ENCODE measurements at places on chromosomes 7 and 10.

DNA sequence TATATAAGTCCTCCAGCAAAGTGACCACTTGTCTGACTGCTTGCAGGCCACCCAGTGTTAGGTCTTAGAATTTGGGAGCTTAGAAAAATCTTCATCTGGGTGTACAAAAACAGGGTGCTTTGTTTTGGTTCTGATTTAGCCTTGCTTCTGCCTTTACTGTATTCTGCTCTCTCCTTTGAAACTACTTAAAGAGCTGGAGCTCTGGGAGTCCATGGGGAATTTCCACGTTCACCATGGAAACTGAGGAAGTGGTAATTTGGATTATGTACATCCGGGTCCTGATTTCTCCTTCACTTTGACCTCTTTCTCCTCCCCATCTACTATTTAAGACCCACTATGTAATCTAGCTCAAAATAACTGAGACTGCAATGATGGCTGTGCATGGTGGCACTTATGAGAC, 103.0 kb downstream of the JAZF1 start:
- no peak for DNase-seq

GRCh38 chr7:94049615-94050014, 45.5 kb upstream of the BET1 start:
- no peak for DNase-seq

GRCh38 chr7:28768577-28769147, 189.5 kb downstream of the TRIL start:
- no peak for DNase-seq

DNA sequence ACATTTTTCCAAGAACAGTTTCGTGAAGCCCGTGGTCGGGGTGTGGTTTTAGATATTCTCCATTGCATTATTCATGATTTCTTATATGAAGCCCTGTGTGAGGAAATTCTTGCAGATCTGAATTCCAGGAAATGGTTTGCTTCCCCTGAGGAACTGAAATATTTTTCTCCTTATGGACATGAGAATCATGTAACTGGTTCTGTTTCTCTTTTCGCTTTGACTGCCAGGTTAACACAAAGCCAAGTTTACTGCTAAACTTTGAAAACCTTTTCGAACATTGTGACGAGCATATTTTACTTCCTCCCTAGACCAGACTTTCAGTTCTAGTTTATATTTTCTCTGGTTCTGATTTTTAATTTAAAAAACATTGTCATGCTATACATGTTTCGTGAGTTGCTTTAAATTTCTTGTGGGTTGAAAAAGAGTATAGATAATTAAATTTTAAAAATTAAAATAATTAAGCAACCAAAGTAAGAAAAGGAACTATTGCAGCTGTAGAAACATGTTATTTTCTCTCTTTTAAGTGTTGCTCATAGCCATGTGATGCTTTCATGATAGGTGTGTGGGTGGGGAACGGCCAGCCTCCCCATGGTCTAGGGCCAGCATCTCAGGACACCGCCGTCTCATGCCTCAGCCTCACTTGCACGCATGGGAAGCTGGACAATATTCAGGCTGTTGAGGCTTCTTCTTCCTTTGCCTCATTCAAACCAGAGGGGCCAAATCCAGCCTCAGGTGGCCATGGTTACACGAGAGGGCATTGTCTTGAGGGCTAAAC, 97.1 kb downstream of the CREB5 start:
- DNase-seq: no peak

DNA sequence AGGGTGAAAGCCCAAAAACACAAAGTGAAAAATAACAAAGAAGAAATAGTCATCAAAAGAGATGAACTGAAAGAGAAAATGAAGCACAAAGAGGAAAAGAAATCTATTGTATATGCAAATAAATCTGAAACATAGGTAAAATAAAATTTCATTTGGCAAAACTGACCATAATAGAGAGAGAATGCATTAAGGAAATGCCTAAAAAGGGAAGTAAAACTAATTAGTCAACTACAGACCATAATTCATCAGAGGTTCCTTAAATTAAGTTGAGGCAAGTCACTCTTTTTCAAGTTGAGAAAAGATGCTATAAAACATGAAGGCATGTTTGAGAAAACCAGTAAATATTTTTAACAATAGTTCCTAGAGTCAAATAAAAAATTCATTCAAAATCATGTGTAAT, 233.3 kb downstream of the LRRN3 start:
- no peak for DNase-seq

DNA sequence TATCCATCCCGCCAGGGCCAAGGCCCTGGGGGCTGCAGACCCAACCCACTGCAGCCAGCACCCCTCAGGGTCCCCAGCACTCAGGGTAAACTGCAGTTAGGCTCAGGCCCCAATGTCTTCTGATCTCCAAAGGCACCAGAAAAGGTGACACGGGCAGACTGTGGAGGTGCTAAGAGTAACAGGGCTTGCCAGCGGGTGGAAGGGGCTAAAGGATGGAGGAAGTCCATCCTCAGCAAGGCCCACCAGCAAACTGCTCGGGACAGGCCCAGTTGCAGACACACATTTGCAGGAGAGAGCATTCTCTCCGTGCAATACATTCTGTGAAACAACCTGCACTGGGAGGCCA, 95.6 kb upstream of the DDC start:
- DNase-seq: no peak

DNA sequence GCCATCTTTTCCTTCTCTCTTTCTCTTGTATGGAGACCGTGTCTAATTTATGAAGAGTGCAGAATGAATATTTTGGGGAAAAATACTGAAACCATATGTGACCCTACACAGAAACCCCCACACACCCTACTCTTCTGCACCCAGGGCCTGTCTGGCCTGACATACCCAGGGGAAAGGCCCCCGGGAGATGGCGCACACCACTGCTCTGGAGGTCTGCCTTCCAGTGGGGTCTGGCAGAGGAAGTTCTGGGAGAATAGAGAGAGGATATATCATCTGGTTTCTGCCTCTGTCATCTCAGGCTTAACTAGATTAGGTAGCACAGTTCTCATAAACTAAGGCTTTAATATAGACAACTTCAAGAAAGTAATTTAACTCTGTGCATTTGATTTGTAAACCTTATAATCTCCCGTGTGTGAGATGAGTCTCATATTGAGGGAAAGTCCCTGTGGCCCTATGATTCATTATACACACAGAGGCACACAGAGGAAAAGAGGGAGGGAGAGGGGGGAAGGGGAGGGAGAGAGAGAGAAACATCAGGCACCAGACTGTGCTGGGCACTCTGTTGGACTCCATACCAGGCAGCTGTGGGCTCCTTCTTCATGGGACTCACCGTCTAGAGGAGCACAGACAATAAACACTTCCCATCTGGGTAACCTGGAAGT, 123.3 kb downstream of the AOAH start:
- no peak for DNase-seq

- DNase-seq: no peak
Observed at GRCh38 chr7:26337232-26337865, 45.7 kb downstream of the SNX10 start.

DNA sequence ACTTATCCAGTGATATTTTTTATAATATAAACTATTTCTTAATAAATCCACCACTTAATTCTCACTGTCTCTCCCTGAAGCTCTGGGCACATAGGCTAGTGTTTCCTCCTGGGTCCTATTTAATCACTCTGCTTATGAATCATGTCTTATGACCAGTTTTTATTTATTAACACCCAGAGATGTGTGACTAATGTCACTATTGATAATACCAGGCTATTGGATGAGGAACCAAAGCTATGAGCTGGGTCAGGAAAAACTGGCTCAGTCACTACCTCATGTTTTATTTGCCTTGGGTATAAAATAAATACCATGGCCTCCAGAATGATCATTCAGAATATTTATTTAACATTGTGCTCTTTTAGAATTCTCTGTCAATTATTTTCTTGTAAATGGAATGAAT, 5.2 kb downstream of the SEMA3E start:
- no peak for DNase-seq

GRCh38 chr7:38716397-38716796, 85.2 kb upstream of the AMPH start:
- DNase-seq: no peak

- no peak for DNase-seq
Observed at GRCh38 chr7:113087071-113087998, 708 bp upstream of the GPR85 start.

GRCh38 chr7:44242091-44242490, 41.3 kb downstream of the YKT6 start:
- DNase-seq: no peak
